Activated gamma-delta T cell (primary cell): ENCODE measurements at places on chromosomes 16 and 17.

DNA sequence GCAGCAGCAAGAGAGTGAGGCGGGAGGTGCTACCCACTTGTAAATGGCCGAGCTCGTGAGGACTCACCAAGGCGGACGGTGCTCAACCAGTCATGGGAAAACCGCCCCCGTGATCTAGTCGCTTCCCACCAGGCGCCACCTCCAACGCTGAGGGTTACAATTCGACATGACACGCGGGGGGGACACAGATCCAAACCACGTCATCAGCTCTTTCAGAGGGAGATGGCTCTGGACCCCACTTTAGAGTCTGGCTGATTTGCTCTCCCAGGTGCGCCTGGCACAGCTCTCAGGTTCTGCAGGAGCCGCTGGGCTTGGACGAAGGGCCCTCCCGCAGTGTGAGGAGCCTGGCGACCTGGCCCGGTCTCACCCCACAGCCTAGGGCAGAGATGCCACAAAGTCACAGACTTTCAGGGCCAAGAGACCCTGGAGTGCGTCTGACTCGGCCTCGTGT, 21.1 kb upstream of the DOC2B start:
- DNase-seq = no peak

DNA sequence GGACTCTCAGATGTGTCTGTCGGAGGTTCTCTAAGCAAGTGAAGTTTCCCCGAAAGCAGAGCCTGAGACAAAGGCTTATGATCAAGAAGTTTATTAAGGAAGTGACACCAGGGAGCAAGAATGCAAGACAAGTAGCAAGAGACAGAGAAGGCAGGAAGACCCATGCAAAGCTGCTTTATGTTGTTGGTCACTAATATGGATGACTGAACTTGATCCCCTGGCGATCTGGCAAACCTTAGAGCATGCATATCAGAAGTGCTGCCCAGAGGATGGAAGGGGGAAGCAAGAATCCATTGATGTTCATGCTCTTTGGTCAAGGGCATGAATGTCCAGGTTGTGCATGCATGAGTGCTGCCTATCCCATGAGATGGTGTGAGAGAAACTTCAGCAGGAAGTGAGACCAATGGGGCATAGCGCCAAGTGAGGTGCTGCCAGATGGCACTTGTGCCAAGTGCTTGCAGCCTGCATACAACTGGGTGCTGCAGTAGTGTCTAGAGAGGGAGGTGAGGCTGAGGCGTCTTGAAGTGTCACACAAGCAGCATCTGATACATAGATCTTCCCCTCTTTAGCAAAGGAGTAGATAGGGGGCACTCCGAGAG, 176.5 kb downstream of the SALL1 start:
- no peak for DNase-seq

- DNase-seq = no peak
Observed at GRCh38 chr16:29915590-29916247, 10.3 kb downstream of the KCTD13 start.

DNA sequence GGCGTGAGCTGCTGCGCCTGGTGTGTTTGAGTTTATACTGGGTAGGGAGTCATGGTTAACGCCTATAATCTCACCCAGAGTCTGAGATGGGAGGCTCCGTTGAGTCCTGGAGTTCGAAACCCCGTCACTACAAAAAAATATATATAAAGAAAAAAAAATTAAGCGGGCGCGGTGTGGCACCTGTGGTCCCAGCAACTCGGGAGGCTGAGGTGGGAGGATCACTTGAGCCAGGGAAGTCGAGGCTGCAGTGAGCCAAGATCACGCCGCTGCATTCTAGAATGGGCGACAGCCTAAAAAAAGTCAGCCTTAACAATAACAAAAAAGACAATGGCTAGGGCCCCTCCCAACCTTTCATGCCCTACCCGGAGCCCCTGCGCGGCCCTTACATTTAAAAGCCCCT, 17.2 kb upstream of the PRR14 start:
- no peak for DNase-seq

DNA sequence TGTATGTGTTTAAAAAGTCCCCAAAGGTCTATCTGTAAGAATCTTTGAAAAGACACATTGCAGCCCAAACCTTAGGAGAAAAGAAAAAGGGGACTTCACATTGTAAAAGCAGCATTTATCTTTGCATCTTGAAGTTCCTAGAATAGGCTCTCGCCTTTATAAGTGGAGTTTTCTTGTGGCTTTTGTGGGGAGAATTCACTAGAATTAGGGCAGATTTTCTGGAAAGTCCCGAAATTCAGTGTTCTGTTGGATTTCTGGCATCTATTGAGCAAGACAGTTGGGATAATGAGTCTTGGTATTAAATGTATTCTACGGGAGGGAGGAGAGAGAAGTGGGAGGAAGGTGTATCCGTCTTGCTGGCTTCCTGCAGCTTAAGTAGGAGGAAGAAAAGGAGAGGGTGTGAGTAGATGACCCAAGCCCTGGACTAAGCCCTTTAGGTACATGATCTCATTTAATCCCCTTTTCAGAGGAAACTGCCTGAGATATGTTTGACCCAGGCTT, 62.6 kb downstream of the PRKCA start:
- no peak for DNase-seq

DNA sequence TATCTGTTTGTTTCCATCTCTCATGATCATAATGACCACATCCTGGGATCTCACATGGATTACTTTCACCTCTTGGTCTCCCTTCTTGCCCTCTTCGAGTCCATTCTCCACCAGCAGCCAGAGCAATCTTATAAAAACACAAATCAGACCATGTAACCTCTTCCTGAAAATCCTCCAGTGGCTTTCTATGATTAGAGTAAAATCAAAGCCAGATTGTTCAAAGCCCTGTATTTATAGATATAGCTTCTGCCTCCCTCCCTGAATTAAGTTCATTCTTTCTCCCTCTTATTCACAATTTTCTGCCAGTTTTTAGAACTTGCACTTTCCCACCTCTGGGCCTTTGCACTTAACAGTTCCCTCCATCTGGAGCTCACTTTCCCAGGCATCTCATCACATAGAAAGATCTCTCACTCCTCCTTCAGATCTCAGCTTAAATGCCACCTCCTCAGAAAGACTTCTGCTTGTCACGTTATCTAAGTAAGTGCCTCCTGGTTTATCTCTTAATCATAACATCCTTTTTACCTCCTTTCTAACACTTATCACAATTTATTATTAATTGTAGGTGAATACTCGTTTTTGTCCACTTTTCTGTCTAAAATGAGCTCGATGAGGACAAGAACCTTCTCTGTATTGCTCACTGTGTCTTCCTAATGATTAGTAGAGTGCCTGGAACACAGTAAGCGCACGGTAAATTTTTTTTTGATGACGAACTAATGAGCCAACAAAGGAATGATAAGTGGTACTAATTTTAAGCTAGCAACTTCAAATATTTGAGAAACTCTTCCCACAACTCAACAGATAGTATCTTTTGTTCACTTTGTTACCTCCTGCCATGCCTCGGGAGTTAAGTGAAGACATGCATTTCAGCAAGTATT, 80.5 kb downstream of the CYB561 start:
- no peak for DNase-seq

- no peak for DNase-seq
Observed at GRCh38 chr17:61389670-61390478, 9.8 kb upstream of the TBX2 start.

GRCh38 chr16:55370762-55371482, 46.9 kb downstream of the IRX6 start:
- no peak for DNase-seq

- DNase-seq = no peak
Observed at GRCh38 chr17:66474258-66474657, 171.8 kb downstream of the PRKCA start.

DNA sequence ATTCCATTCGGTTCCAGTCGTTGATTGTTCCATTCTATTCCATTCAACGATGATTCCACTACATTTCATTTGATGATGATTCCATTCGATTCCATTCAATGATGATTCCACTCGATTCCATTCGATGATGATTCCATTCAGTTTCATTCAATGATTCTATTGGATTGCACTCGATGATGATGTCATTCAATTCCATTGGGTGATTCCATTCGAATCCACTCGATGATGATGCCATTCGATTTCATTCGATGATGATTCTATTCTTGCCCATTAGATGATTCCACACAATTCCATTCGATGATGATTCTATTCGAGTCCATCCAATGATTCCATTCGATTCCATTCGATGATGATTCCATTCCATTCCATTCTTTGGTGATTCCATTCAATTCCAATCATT, 1283.7 kb downstream of the TP53TG3F start:
- no peak for DNase-seq

DNA sequence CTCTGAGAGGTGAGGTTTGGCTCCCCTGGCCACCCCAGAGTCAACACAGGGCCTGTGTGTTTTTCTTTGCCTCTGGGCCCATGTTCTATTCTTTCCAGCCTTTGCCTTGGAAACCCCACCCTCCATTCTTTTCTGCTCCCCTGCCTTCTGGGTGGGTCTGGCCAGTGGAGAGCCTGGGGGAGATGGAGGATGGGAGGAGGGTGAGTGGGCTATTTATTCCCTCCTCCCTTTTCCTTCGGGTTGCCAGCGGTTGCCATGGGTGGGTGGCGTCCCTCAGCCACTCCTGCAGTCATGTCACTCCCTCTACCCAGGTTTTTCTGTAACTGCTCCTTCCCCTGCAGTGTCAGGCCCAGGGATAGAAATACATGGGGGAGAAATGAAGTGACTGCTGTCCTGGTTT, 15.5 kb downstream of the CMIP start:
- no peak for DNase-seq

DNA sequence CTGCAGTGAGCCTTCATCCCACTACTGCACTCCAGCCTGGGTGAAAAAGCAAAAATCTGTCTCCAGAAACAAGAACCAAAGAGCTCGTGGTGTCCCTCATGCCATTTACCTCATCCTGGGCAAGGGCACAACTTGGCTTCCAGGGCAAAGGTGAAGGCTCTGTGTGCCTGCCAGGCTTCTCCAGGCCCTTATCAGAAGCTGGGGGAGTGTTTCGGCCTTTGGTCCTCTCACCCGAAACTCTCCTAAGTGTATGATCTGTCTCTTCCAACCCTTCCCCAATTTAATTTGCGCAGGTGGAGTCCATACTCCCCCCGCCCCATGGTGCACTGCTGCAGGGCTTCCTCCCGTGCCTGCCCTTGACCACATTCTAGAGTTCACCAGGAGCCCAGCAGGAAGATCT, 1.1 kb downstream of the CES2 start:
- DNase-seq = no peak

GRCh38 chr17:81365148-81365600, 30.1 kb upstream of the BAHCC1 start:
- no peak for DNase-seq

DNA sequence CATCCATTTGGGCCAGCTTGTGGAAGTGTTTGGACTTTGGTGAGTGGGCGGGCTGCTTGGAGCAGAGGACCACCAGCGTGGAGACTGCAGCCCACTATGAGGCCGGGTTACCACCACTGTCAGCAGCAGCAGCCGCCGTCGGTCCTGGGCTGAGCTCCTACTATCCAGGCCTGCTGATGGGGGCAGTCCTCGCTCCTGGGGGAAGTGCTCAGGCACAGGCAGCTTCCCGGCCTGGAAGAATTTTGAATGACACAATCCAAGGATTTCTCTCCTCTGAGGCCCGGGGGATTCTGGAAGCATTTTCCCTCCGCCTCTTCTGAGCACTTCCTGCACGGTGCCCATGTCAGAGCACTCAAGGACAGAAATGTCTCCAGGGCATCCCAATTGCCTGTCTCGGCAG, 5.3 kb upstream of the NOD2 start:
- no peak for DNase-seq

DNA sequence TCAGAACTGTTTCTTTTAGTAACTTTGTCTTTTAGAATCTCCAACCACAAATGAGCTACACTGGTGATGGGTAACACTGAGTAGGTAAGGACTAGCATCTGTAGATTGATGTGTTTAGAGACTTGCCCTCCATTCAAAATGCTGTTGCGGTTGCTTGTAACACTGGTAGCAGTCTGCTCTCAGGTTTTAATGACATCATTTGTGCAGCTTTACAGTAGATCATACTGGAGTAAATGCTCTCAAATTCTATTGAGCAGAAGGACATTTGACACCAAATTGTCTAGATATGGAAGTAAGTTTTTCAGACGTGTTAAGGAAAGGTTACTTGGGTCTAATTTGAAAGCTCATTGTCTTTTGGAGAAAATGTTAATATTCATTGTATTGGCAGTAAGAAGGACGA, 98.8 kb downstream of the NLK start:
- DNase-seq = no peak

DNA sequence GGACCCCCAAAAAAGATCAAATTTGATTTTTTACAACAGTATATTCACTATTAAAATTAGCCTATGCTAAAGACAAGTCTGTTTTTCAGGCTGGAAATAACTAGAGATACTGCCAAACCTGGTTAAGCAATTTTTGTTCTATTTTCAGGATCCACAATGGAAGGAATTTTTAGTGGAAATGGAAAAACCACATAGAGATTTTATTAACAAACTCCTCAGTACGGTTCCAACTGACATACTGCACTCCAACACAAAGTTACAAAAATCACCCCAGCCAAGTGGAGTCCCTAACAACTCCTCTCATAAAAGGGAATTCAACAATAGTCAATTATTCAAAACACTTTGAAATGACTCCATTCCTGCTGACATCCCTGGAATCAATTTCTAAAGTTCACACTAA, 101.6 kb upstream of the TOB1 start:
- no peak for DNase-seq

GRCh38 chr16:17798716-17799115, 328.0 kb upstream of the XYLT1 start:
- DNase-seq = no peak

DNA sequence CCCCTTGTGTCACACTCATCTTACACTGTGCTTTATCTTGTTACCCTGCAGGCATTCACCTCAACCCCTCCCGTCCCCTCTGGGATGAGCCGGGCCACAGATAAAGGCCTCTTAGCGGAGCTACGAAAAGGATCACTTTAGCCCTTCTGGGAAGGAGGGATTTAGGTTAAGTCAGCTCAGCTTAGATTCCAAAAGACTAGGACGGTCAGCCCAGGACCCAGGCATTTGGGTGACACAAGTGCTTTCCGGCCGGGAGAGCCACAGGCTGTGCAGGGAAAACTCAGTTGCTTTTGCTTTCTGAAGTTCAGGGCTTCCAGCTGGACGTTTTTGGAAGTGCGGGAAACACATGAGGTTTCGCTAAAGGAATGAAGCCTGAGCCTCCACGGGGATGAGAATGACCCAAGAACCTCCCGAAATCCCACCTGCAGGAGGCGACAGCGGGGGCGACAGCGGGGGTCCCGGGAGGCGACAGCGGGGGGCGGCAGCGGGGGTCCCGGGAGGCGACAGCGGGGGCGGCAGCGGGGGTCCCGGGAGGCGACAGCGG, 11.6 kb upstream of the METRNL start:
- DNase-seq = no peak

- DNase-seq = no peak
Observed at GRCh38 chr16:12095275-12096156, 119.0 kb downstream of the SNX29 start.

GRCh38 chr17:42679492-42680330, 1.9 kb downstream of the CCR10 start:
- DNase-seq = peak; percentile 41

- DNase-seq = no peak
Observed at GRCh38 chr17:64200080-64201032, 62.7 kb downstream of the TEX2 start.

- DNase-seq = no peak
Observed at GRCh38 chr16:56355221-56355620, 70.1 kb downstream of the AMFR start.
